SJCRH30 (cell line): ENCODE measurements at places on chromosomes 16 and 17. TPM values are rescaled to one million over a fixed set of nuclear protein-coding genes. Genes with fewer than 3 reads are reported as not detected.

PSMC3IP gene
- total RNA-seq = 23.8 and 29.7 TPM in 2 replicates

- DNase-seq = peak; percentile 13
These were observed 61.3 kb upstream of the SIAH1 start for GRCh38 chr16:48446534-48446920.

PRSS33 gene
- total RNA-seq = not detected in 2 replicates

GRCh38 chr17:9292561-9292941 lies 271.2 kb downstream of the NTN1 start:
- no peak for DNase-seq

- DNase-seq = no peak
These were observed 119.1 kb upstream of the ZFHX3 start for GRCh38 chr16:73166947-73167550.

- no peak for DNase-seq
These were observed 156.6 kb downstream of the ANKFN1 start for GRCh38 chr17:56309897-56310296.

- DNase-seq = peak; percentile 65
These were observed 10.4 kb downstream of the SLC25A10 start for GRCh38 chr17:81722184-81723120.

LYRM9 gene
- total RNA-seq = 0.15 and 0.22 TPM in 2 replicates

DNA sequence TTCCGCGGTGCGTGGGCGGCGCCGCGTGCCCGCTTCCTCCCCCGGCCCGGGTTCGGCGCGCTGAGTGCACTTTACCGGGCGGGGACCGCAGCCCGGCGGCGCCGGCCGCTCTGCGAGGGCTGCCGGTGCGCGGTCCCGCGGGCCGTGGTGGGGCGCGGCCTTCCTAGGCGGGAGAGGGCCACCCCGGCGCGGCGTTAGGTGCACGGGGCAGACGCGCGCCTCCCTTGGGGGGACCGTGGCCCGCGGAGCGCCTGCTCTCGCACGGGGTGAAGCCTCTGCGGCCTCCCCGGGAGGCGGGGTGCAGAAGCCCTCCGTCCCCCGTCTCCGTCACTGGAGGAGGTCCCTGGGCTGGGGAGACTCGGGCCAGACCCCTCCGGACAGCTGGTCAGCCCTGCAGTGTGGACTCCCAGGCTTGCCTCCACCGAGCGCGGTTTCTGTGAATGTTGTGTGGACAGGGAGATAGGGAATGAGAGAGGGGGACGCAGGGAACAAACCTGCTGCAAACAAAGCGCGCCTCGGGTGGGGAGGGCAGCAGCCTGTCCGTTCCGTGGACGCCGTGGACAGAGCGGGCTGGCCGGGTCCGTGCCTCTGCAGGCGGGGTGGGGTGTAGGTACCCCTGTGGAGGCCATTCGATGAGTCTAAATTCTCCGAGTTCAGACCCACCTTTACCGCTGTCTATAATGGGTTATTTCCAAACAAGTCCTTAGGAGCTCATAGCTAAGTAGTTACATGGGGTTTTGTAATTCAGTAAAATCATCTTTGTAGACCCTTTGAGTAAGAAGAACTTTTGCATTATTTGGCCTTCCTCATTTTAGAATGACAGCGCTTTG lies 721 bp downstream of the TBCD start:
- peak; percentile 78 for DNase-seq

DNA sequence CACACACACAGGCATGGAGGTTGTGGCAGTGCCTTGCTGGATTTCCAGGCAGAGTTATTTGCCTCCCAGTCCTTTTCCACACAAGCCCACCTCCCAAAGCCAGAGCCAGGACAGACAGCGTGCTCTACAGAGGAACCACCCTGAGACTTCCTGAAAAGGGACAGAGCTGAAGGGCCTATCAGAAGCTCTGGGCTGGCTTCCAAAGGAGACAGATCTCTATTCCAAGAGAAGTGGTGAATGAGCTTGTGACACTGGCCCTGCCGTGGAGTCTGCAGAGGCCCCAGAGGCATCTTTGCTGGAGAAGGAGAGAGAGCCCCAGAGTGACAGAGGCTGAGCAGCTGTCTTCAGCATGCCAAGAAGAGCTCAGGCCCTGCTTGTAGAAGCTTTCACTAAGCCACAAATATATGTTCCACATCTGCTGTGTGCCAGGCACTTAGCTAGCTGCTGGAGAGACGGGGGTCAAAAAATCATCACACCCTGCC lies 8.3 kb upstream of the LPCAT2 start:
- peak; percentile 91 for DNase-seq

DPEP3 gene
- total RNA-seq = not detected in 2 replicates

- no peak for DNase-seq
These were observed 520.6 kb upstream of the SOX9 start for GRCh38 chr17:71600137-71600789.

CA5A gene
- not detected in 2 replicates for total RNA-seq

- DNase-seq = no peak
These were observed 373.7 kb upstream of the SALL1 start for GRCh38 chr16:51524555-51525373.

DNA sequence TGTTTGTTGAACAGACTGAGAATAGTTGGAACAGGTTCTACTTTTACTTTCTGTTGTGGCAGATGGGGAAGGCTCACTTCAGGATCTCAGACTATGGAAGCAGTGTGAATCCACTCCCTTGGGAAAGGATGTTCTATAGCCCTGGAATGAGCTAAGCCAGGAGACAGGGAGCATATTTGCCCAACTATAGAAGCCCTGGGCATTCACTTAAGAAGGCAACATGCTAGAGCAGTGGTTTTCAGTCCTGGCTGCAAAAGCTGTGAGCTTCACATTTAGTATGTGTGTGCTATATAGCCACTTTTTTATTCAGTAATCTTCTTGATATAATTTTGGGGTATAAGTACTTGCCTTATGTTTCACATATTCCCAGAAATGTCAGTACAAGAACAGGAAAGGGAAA lies 1.2 kb upstream of the KRT32 start:
- DNase-seq = no peak
